ENCODE measurements at places on chromosomes 12 and 14.

DNA sequence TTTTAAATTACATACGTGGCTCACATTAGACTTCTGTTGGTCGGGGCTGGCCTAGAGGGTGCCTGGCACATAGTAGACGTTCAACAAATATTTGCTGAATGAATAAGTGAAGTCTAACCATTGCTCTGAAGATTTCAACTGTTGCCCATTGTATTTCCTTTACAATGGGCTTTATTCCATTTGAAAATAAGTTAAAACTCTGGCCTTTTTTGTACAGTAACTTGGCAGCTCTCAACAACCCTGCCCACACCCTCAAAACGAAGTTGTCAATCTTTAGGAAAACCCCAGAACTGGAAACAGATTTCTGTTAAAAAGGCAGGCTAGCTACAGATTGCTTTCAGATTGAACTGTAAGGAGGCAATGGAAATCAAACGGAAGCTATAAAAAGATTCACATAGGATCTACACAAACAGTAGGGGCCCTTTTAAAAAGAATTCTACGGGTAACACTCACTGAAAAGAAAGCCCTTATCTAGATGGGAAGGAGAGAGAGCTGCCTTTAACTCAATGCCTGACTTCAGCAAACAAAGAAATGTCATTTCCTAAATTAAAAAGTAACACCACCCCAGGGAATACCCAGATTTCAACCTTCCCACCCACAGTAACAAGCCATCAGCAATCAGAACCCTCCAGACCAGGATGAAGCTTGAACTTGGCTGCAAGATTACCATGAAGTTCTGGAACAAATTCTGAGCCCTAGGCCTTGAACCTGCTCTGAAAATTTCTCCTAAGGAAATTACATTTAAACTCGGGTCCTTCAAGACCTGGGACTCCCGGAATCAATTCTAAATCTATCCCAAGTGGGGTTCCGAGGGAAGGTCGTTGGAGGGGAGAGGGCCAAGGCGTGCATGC, 1.4 kb downstream of the WSB2 start:
- no peak for DNase-seq

- no peak for DNase-seq
These were observed 5.8 kb downstream of the KTN1 start for GRCh38 chr14:55585854-55586253.

DNA sequence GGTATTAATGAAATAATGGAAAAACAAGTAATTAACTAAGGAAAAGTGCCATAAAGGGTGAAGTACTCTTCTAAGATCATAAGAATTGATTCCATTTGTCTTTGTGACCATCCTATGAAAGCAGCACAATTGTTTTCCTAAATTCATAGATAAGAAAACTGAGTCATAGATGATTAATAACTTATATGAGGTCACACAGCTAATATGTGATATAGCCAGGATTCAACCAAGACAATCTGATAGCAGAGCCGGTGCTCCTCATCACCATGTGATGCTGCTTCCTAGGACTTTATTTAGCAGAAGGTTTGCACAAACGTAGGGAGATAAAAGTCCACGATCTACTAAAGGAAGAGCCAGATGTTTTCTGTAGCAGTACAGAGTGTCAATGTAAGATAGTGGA, 181.5 kb upstream of the SYT1 start:
- DNase-seq: no peak

DNA sequence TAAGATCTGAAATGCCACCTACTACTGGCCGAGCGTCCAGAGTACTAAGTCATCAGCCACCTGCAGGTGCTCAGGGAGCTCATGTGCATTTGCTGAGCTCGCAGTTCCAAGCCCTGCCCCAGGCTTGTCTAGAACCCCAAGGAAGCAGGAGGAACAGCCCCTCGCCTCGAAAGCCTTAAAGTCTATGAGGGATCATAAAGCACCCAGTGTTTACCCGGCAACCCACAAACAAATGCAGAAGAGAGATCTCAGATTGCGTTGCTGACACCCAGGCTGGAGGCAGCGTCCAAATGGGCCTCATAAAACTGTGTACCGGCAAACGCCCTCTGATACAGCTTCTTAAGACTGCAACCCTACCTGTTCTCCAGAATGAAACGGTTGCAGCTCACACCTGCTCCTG, 6.8 kb downstream of the KDM2B start:
- DNase-seq: no peak

- no peak for DNase-seq
These were observed 818 bp upstream of the SUOX start for GRCh38 chr12:55996201-55996714.

DNA sequence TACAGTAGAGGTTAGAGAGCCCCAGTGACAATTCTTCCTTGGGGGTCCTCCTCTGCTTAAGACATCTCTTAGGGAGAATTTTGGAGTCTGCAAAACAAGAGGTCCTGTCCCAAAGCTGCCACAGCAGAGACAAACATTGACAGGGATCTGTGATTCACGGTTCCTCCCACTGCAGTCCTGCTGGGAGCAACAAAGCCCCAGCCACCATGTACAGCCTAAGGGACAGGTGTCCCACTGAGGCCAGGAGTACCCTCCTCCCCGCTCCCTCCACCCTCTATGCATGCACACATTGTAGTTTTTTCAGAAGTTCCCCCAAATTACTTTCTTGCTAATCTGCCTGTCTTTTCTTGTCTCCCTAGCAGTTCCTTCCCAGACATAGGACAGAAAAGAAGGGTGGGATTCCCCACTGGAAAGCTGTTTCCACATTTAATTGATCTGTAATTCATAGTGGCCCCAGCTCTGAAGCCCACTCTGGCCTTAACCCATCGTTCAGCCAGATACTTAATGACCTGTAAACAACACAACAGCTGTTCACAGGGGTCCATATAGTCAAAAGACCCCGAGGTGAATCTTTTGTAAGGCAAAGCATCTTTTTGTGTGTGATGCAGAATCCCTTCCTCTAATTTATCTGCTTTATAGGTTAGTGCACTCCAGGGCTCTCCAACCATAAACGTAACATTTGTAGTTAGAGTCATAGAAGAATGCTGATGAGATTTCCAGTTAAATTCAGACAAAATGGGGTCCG, 13.9 kb upstream of the PRICKLE1 start:
- no peak for DNase-seq

DNA sequence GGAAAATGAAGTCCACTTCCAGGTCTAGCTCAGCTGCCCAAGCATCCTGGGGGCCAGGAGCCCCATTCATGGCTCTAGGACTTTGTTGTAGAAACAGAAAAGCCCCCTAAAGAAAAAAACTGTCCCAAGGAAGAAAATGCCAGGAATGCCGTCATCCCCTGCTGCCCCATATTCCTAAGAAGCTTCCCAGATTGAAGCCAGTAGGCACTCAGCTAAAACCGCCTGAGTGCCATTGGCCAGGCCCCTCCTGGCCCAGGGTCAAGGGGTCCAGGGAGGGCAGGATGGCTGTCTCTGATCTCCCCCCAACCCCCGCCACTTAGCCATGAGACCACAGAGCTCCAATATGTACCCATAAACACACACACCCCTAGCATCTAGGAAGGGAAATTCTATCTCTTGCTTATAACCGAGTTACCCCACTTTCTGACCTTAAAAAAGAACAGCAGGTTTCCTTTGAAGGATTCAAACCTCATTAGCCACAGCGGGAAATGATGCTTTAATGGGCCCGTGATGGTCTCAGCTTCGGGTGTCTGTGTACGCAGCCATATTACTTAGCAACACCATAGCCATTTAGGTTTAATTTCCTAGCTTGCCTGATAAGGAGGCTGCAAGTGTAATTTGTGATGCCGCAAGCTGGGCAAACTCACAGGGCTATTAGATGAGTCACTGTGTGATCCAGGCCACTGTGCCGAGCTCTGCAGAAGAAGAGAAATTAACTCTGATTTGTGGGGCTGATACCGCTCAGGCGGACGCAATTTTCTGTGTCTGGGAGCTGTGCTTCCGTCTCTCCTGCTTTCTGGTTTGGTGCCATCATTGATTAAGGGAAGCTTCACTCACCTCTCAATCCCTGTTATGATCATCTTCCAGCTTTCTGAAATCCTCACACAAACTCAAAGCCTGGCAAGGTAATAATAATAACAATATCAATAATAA, 84.2 kb downstream of the GCH1 start:
- DNase-seq: no peak

- DNase-seq: no peak
These were observed 68.2 kb upstream of the FGD4 start for GRCh38 chr12:32331133-32331532.

GRCh38 chr12:46378530-46378929, 6.0 kb upstream of the SLC38A2 start:
- no peak for DNase-seq

GRCh38 chr12:49937639-49938300, 12.8 kb upstream of the AQP2 start:
- DNase-seq: no peak

DNA sequence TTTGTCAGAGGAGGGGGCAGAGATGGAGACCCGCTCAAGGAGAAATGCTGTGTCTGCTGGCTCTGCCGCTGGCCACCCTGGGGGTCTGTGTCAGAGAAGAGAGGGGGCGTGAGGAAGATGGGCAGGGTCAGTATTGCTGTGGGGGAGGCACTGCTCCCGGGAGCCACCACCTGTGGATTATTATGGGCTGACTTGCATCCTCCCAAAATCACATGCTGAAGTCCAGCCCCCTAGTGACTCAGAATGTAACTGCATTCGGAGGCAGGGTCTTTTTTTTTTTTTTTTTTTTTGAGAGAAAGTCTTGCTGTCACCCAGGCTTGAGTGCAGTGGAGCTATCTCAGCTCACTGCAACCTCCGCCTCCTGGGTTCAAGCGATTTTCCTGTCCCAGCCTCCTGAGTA, 12.3 kb downstream of the ABCD4 start:
- DNase-seq: no peak

DNA sequence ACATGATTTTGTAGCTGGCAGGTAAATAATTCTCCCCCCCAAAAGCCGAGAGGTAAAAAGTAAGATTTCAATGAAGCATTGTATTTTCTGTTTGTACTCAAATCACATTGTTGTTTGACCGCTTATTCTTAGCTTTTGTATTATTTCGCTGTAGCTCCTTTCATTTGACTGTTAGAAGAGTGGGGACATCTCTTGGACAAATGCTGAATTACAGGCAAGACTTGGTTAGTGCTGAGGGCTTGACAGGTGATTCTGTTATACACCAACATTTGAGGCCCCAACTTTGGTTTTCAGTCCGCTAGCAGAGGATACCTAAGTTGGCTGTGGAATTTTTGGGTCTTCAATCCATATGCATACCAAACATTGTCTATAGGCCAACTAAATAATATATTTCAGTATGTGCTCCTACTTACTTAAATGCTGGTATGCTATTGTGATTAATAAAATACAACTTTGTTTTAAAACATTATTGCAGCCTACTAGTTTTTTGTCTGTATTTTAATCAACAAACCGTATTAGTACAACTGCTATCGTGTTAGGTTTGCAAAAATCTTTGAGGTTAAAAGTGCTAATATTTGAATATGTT, 102.2 kb downstream of the ERC1 start:
- DNase-seq: peak; percentile 13

DNA sequence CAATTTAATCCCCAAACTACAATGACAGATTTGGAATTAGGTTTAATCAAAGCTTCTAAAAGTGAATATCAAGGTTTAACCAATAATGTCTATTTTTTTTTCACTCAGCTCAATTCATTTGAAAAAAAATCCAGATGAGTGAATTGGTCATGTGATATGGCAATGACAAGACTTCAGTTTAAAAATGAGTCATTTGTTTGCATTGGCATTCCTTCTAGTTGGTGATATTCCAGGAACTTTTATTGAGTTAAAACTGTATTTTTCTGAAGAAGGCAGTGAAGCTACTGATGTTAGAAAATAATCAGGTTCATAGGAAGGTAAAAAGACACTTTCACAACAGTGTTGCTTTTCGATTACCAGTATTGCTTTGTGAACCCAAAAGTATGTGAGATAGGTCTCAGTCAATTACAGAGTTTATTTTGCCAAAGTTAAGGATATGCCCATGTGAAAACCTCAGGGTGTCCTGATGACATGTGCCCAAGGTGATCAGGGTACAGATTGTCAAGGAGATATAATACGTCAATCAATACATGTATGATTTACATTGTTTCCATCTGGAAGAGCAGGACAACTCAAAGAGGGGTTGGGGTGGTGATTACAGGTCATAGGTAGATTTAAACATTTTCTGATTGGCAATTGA, 1214.9 kb downstream of the GALC start:
- DNase-seq: no peak

DNA sequence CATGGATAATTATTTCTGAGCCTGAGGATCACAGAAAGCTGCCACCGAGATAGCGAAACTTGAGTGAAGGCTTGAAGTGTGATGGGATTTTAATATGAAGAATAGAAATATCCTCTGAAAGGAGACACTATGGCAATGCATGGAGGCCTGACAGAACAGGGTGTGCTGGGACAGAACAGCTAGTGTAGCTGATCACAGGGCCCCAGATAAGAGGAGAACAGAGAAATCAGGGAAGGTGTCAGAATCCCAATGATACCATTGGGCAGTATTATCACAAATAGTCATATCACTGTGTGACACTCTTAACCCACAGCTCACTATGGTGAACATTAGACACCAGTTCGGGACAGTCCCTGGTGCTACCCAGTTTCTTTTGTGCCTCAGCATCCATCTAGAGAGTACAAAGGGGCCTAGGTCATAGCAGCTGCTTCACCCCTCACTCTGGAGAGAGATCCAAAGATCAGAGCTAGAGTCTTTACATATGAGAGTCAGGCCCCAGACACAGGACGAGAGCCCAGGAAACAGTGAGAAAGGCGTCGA, 506 bp upstream of the OR10P1 start:
- no peak for DNase-seq

DNA sequence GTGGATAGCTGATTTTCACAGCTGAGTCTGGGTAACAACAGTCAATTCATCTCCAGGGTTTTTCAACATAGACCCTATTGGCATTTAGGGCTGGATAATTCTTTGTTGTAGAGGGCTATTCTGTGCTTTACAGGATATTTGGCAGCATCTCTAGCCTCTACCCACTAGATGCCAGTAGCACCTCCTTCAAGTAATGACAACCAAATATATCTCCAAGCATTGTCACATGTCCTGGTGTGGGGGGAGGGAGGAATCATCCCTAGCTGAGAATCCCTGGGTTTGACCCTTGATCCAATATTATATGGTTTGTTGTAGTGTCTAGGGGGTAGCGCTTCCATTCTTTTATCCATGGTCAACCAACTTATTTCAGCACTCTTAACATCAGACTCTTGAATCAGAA, 157.2 kb downstream of the ANO4 start:
- DNase-seq: no peak

DNA sequence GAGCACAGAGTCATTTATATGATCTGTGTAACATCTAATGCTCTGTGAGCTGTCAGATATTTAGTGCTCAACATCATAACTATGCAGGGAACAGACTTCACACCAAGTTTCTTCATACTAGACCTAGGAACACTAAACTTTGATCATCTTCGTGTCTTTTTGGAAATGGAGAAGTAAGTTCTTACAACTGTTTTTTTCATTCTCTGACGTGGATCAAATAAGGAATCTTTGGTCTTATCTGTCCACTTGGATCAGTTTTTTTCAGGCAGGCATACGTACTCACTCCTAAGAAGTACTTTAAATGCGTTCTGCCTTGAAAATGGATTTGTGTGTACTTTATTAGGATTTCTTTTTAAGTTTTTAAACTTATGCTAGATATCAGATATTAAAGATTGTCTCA, 191.0 kb downstream of the FBXL14 start:
- DNase-seq: no peak

- no peak for DNase-seq
These were observed 143.1 kb downstream of the RBM19 start for GRCh38 chr12:113823016-113823415.

- DNase-seq: no peak
These were observed 512.0 kb downstream of the FOXG1 start for GRCh38 chr14:29278301-29279263.
